ENCODE measurements at places on chromosomes 1 and 21. TPM values are rescaled to one million over a fixed set of nuclear protein-coding genes. Genes with fewer than 3 reads are reported as not detected.

The PGLYRP4 gene
- total RNA-seq = not detected

The BLACAT1 gene
- not detected for total RNA-seq

The CLCA1 gene
- total RNA-seq = not detected

The FLG2 gene
- total RNA-seq = not detected

The PLEKHN1 gene
- total RNA-seq = under 0.01 TPM

The LRRC8B gene
- total RNA-seq = 0.83 TPM

The CCDC185 gene
- not detected for total RNA-seq

The AVPR1B gene
- not detected for total RNA-seq

The KIAA1614 gene
- total RNA-seq = 8.1 TPM

The RORC gene
- total RNA-seq = under 0.01 TPM

The RPE65 gene
- total RNA-seq = not detected

The AGBL4 gene
- total RNA-seq = not detected

The PYCR2 gene
- 30.6 TPM for total RNA-seq

The AADACL3 gene
- total RNA-seq = not detected

The IGSF21 gene
- total RNA-seq = not detected

The TRPM2 gene
- not detected for total RNA-seq

The NBPF10 gene
- 5.1 TPM for total RNA-seq

The UHMK1 gene
- total RNA-seq = 79.1 TPM

The BSND gene
- not detected for total RNA-seq

The AGMAT gene
- 1.0 TPM for total RNA-seq

The PSEN2 gene
- total RNA-seq = 22.9 TPM

The HHAT gene
- 2.3 TPM for total RNA-seq

The SPRR1B gene
- total RNA-seq = not detected

The KRTAP10-9 gene
- not detected for total RNA-seq

The MX2 gene
- 3.6 TPM for total RNA-seq

The MYCL gene
- under 0.01 TPM for total RNA-seq

The SUSD4 gene
- total RNA-seq = under 0.01 TPM

The MCOLN3 gene
- 2.5 TPM for total RNA-seq

The TLCD4 gene
- total RNA-seq = 2.1 TPM

The FCMR gene
- total RNA-seq = 0.33 TPM

The CLDN17 gene
- total RNA-seq = not detected

The UBL4B gene
- total RNA-seq = not detected

The LMX1A gene
- total RNA-seq = not detected

The GRHL3 gene
- total RNA-seq = not detected

The TINAGL1 gene
- 3.0 TPM for total RNA-seq

The KCNA2 gene
- under 0.01 TPM for total RNA-seq

The LIN28A gene
- not detected for total RNA-seq

The S100A7A gene
- not detected for total RNA-seq

The HTR6 gene
- total RNA-seq = not detected

The TNNI3K gene
- total RNA-seq = 0.66 TPM

The SPRR5 gene
- not detected for total RNA-seq

The NLRP3 gene
- not detected for total RNA-seq

The PLXNA2 gene
- total RNA-seq = 2.0 TPM

The MAN1C1 gene
- 17.7 TPM for total RNA-seq

The OPTC gene
- total RNA-seq = not detected

The LCA5L gene
- total RNA-seq = 0.66 TPM

The LRRC3 gene
- 0.26 TPM for total RNA-seq

The NT5C1A gene
- not detected for total RNA-seq

The AMIGO1 gene
- 1.8 TPM for total RNA-seq

The SLX9 gene
- total RNA-seq = 16.2 TPM

The PPIAL4G gene
- total RNA-seq = not detected

The PTPRF gene
- 45.2 TPM for total RNA-seq

The AMY1C gene
- total RNA-seq = not detected

The ACTL8 gene
- total RNA-seq = not detected

The THEM5 gene
- not detected for total RNA-seq

The TSSK3 gene
- 0.51 TPM for total RNA-seq

The FAM72B gene
- total RNA-seq = 0.51 TPM

The FCER1A gene
- not detected for total RNA-seq
